ENCODE measurements at places on chromosomes 6 and 20. TPM values are rescaled to one million over a fixed set of nuclear protein-coding genes. Genes with fewer than 3 reads are reported as not detected.

ZNF831 gene
- not detected for total RNA-seq

AGER gene
- total RNA-seq, result not detected

BRD2 gene
- total RNA-seq, result 66.1 TPM

PRR18 gene
- total RNA-seq, result not detected

Measured in tracheal epithelial cell (primary cell).